ENCODE measurements at places on chromosomes 13 and 19.

DNA sequence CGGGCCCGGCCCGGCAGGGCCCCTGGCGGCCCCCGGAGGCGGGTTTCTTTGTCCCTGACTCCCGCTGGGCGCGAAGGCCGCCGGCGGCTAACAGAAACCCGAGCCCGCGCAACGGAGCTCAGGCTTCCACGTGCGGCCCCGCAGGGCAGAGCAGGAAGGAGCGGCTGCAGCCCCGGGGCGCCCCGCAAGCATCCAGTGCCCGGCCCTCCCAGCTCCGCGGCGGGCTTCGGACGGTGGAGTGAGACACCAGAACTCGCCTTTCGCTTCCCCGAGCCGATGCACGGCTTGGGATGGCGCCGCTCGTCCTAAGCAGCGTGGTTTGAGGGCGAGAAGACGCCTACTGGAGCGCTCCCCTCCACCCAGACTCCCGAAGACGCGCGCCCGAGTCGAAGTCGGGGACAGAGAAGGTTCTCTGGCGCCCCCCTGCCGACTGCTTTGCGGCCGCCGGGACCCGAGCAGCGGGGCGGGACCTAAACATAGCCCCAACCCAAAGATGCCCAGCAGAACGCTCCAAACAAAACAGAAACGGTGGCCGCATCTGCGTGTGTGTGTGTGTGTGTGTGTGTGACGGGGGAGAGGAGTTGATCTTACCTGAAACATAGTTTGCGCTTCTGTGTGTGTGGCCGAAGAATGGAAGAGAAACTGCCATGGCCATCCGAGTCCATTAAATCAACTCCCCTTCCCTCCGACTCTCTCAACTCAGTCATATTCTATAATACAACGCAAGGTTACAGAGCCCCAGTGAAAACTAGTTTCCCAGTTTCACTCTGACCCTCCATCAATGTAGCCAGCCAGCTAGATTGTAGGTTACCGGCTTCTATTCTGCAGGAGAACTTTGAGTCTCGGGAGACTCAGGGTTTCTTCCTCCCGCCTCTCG, 629 bp upstream of the FGF9 start:
- peak; percentile 43 for DNase-seq

GRCh38 chr13:77776704-77777103, 79.2 kb downstream of the SLAIN1 start:
- DNase-seq: no peak

DNA sequence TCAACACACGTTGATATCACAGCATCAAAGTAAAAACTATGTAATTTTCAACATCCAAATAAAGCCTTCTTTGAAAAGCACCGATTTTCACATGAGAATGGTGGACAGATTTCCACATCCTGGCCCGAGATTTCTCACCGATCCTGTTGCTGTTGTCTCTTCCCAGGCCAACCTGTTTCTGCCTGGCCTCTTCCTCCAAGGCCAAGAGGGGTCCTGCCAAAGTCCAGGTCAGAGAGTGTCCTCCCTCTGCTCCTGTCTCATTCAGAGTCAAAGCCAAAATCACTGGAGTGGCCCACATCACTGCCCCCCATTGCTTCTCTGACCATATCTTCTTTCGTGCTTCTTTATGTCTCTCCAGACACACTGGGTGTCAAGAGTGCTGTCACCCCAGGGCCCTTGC, 49.5 kb downstream of the CHST8 start:
- DNase-seq: no peak

GRCh38 chr19:15038294-15038693, 11.0 kb upstream of the CASP14 start:
- DNase-seq: no peak

DNA sequence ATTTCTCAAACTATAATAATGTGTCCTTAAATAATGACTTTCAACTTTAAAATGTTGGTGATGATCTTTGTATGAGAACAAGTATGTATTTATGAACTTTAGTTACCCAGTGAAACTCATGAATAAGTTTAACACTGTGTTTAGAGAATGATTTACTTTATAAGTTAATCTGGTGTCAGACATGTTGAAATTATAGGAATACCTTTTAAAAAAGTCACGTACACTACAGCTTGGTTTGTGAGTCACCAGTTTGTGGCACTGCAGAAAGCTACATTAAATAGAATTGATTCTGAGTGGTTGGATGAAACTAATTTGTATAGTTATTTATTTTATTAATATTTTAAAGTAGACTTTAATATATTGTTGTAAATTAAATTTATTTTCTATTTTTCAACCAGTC, 1366.2 kb upstream of the PCDH20 start:
- no peak for DNase-seq

DNA sequence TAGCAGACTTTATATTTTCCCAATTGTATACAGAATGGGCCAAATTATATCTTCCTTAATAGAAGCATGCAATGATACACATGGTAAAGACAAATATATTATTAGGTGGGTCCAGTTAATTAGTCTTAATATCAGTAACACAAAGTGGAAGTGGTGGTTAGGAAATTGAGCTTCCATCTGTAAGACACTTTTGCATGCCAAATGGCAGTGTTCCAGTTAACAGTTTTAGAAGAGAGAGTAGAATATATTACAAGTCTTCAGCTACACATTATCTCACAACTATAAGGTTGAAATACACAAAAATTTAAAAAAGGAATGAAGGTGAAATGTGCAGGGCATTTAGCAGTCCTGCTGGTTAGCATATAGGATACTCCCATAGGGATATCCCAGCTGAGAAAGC, 536.5 kb downstream of the PCDH9 start:
- DNase-seq: peak; percentile 60

DNA sequence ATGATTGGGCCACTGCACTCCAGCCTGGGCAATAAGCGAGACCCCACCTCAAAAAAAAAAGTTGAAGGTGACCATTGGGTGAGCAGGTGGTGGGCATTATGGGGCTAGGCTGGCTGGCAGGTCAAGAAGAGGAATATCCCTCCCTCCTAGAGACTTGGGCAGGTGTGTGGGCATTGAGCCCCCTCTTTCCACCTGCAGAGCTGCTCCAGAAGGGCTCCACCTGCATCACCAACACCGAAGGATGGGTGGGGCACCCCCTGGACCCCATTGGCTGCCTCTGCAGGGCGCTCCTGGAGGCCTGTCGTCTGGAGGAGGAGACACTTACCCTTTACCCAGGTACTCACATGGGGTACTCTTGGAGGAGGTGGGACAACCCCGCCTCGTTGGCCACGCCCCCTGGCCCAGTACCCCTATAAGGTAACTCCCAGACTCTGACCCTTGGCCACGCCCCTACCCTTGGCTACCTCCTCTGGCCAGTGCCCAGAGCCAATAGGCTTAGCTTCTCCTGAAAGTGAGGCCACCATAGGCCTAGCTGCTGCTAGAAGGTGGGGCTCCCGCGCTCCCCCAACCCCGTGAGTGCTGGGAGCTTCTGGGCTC, 21.9 kb downstream of the ZSWIM4 start:
- no peak for DNase-seq

GRCh38 chr13:27622102-27622820, 569 bp downstream of the POLR1D start:
- DNase-seq: no peak

DNA sequence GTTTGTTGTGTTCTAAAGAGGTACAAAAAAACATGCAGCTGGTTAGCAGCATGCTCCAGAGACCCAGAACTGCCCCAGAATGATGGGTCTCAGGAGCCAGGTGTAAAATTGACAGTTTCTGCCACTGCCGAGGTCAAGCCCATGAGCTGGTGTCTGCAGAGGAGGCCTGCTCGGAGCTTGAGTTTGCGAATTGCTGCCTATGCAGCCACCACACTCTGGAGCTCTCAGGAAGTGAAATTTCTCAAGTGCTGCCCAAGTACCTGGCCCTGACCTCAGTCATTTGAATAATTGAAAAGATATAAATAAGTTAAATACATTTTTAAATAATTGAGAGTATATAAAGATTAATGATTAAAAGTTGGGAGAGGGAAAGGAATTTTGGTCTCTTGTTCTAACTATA, 66.4 kb downstream of the ZAR1L start:
- no peak for DNase-seq

- no peak for DNase-seq
Measured at GRCh38 chr13:27964741-27965323, 4.3 kb downstream of the CDX2 start.

- peak; percentile 21 for DNase-seq
Measured at GRCh38 chr13:42255886-42256285, 16.1 kb upstream of the AKAP11 start.

- no peak for DNase-seq
Measured at GRCh38 chr13:21045100-21045499, 16.3 kb downstream of the LATS2 start.

GRCh38 chr13:110984381-110984780, 69.5 kb upstream of the ANKRD10 start:
- DNase-seq: no peak

DNA sequence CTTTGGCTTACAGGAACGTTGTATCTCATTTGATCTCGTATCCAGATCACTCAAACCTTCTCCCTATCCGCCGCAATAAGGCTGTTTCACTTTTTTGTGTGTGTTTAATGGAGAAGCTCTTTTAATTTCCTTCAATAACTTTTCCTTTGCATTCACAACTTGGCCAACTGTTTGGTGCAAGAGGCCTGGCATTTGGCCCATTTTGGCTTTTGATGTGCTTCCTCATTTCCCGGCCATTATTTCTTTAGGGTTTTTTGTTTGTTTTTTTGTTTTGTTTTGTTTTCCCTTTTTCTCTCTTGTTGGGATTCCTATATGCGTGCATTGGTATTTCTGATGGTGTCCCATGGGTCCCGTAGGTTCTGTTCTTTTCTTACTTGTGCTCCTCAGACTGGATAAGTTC, 6.1 kb upstream of the UPF3A start:
- DNase-seq: no peak

GRCh38 chr13:112434032-112434431, 57.9 kb downstream of the SPACA7 start:
- no peak for DNase-seq

GRCh38 chr19:34712395-34713261, 21.4 kb upstream of the ZNF181 start:
- peak; percentile 75 for DNase-seq

DNA sequence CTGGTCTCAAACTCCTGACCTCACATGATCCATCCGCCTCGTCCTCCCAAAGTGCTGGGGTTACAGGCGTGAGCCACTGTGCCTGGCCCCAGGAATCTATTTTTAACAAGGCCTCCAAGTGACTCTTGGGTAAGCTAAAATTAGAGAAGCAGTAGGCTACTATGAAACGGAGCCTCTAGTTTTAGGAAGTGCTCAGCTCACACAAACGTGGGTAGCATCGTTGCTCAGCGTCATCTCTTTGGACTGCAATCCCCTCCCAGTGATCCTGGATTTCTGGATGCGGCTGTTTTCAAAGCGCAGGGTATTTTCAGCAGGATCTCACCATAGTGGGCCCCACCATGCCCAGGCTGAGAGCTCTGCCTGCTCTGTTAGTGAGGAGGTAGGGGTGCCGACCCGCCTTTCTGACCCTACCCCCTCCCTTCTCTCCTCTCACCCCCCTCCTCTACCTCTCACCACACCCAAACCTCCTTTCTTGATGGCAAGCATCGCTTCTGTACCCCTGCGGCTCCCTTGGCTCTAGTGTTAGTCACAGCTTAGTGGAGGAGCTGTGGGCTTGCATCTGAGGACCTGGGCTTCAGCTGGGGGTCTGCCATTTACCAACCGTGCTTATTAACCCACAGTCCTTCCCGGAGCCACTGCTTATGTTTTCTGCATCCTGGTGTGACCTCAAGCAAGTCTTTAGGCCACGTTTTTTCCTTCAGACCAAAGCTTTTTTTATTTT, 34.2 kb downstream of the GJA3 start:
- no peak for DNase-seq

GRCh38 chr13:79765331-79765730, 284.4 kb downstream of the NDFIP2 start:
- DNase-seq: no peak

GRCh38 chr19:2145831-2146241, 5.5 kb downstream of the AP3D1 start:
- DNase-seq: no peak

- DNase-seq: no peak
Measured at GRCh38 chr19:4376671-4376990, 23.7 kb downstream of the SH3GL1 start.

DNA sequence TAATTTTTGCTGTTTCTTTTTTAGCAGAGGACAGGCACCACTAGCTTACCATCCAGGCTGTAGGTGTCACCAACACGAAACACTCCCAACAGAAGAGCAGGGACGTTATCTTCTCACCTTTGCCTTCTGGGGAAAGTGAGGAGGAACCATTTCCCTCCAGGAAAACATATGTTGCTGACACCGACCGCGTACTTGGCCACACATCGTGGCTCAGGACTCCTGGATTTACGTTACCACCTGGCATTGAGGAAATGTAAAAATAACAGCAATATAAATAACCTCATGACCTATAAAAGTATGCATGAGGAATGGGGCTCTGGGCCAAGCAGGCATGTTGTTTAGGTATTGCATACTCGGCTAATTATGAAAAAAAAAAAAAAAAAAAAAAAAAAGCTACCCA, 525.1 kb downstream of the MYO16 start:
- DNase-seq: no peak

DNA sequence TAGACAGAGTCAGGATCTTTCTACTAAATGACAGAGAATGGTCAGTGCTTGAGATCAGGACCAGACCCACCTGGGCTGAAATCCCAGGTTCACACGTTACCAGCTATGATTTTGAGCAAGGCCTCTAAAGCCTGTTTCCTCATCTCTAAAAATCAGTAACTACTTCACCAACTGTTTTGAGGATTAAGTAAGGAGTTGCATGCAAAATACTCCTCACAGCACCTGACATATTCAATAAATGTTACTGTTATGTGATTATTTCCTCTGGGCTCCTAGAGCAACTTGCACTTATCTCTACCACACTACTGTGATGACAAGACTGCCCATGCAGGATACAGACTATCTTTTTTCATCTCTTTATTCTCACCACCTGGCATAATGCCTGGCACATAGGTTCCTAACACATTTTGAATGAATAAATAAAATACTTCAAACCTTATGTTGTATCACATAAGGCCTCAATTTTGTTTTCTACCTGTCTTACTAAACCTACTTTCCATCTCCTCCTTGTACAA, 1.8 kb downstream of the KATNAL1 start:
- no peak for DNase-seq

DNA sequence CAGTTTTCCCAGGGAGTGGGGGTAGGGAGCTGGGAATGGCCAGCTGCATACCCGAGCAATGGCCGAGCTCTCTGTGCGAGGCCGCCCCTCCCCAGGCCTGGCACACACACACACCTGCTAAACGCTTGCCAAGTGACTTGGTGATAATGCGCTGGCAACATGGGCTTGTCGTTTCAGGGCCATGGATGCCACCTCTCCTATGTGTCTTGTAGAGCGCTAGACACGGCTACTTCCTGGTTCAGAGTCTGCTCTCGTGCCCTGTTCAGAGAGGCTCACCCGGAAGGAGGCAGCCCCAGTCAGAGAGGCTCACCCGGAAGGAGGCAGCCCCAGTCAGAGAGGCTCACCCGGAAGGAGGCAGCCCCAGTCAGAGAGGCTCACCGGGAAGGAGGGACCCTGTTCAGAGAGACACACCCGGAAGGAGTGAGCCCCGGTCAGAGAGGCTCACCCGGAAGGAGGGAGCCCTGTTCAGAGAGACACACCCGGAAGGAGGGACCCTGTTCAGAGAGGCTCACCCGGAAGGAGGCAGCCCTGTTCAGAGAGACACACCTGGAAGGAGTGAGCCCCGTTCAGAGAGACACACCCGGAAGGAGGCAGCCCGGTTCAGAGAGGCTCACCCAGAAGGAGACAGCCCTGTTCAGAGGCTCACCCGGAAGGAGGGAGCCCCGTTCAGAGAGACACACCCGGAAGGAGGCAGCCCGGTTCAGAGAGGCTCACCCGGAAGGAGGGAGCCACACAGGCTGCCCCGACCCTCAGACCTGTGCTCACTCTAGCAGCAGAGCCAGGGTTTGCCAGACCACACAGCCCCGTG, 4.2 kb downstream of the ADPRHL1 start:
- DNase-seq: peak; percentile 99

All from NCI-H1105 treated with DMSO at 0.1 percent for 48 hours (cell line).